ENCODE measurements at places on chromosomes 1 and 21. TPM values are rescaled to one million over a fixed set of nuclear protein-coding genes. Genes with fewer than 3 reads are reported as not detected.

SPRR5 gene
- total RNA-seq: not detected

IL20 gene
- total RNA-seq: not detected

ADAM30 gene
- total RNA-seq: not detected

IARS2 gene
- 113 TPM for total RNA-seq

RNU1-4 gene
- 2,224 TPM for total RNA-seq

All from uterine smooth muscle cell (primary cell).